ENCODE measurements at places on chromosomes 11 and 22.

DNA sequence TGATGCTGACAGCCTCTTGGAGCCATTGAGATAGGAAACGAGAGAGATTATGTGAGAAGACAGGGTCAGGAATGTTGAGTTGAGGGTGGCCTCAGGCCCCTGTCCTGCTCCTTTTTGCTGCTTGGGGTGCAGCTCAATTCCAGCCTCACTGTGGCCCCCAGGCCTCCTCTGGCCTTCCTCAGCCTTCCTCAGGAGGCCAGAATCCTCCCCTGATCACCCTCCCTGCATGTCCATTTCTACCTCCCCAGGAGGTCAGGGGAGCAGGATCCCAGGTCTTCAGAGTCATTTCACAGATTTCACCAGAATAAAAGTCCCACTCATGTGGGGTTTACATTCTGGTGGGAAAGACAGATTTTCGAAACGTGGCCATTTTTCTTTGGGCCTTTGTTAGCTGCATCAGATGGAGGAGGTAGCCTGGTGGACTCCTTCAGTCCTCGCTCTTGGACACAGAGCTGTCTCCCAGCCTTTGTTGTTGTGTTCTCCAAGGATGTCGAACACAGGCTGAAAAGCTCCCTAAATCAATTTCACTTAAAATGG is 2.2 kb upstream of the KCNQ1OT1 start:
- no peak for DNase-seq

GRCh38 chr11:889687-890475 is 20.7 kb downstream of the CHID1 start:
- DNase-seq: no peak

GRCh38 chr11:70323806-70324205 is 53.3 kb downstream of the PPFIA1 start:
- no peak for DNase-seq

- no peak for DNase-seq
Measured at GRCh38 chr11:75557666-75558494, 4.2 kb upstream of the SERPINH1 start.

DNA sequence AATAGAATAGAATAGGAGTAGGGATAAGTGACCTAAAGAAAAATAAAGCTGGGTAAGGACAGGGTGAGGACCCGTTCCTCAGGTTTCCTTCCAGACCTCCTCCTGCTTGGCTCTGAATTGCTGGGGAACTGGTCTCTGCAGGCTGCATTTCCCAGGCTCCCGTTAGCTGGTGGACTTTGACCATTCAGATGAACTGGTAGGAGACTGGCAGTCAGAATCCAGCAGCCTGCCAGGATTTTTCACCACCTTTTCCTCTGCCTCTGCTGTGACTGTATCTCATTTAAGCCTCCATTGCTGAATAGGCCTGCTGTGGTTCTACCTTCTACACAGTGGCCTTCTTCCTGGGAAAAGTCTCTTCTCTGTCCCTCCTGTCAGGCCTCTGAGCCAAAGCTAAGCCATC is 24.6 kb upstream of the SMPD1 start:
- DNase-seq: no peak

DNA sequence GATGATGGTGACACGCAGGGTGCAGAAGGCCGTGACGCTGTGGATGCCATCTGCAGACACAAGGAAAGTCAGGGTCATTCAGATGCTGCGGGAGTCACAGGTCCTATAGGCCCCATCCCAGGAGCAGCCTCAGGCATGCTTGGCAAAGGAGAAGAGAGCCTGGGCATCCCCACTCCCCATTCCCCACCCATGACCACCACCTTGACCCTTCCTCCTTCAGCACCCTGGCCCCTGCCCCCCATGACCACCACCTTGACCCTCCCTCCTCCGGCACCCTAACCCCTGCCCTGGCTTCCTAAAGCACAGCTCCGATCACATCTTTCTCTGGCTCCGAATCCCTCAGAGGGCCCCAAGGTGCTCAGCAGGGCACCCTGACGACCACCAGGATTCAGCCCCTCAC is 73.1 kb downstream of the CELSR1 start:
- DNase-seq: no peak

DNA sequence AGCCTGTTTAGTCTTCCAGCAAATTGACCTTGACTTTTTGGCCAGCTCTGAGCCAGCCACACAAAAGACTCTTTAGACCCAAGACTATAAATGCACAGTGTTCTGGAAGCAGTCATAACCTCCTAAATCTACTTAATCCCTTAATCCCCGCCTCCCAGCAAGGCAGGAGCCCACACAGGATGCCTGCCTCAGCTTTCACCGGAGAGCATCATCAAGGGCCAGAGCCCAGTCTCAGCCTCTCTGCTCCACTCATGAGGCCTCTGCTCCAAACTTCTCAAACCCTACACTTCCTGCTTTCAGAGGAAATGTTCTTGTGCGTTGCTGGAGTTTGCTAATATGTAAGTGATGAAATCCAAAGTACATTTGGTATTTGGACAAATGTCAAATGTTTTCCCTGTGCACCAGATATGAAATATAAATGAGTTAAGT is 57.9 kb upstream of the FSHB start:
- no peak for DNase-seq

GRCh38 chr22:20395907-20396287 is 1.9 kb downstream of the ZNF74 start:
- DNase-seq: no peak

- DNase-seq: no peak
Measured at GRCh38 chr22:43449205-43449830, 37.5 kb downstream of the MPPED1 start.

DNA sequence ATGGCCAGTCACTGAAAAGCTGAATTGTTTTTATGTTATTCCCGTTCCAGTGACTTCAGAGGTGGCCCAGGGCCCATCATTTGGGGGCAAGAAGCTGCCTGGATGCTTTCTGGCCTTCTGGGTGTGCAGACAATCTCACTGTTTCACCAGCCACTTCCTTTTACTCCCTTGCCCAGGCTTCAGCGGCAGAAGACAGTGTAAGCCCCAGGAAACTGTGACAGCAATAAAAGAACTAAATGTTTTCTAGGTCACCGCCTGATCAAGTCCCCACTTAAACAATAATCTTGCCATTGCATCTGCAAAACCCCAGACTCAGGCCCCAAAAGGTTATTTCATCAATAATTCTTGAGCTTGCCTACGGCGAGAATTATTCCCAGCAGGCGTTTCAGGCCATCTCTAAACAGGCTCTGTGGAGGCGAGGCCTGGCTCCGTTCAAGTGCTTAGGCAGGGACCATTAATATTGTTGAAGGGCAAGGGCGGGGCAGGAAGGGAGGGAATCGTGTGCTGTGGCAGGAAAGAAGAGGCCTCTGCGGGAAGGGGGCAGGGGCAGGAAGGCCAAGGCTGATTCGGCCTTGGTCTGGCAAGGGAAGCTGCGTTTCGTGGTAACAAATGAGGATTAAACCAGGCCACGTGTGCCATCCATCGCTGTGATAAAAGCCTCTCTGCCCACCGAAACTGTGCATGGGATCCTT is 252.3 kb downstream of the KIRREL3 start:
- DNase-seq: no peak

GRCh38 chr11:78622666-78623065 is 48.0 kb upstream of the NARS2 start:
- DNase-seq: no peak

DNA sequence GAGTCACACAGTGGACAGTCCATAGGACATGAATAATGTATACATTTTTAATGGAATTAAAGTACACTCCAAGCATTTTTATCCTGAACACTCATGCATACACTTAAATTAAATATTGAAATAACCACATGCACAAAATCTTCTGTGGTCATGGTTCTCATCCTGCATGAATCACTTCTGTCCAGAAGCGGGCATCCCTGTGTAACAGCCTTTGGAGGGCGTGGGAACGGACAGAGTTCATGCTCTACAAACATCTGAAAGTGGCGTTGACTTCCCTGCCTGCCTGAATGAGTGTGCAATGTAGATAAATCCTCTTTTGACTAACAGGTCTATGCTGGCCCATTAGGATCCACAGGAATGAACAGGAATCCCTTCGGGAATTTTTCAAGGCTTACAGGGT is 780.2 kb downstream of the BRD1 start:
- no peak for DNase-seq

- no peak for DNase-seq
Measured at GRCh38 chr11:674406-674805, 20.6 kb downstream of the DEAF1 start.

- no peak for DNase-seq
Measured at GRCh38 chr11:83410605-83411565, 124.7 kb upstream of the CCDC90B start.

DNA sequence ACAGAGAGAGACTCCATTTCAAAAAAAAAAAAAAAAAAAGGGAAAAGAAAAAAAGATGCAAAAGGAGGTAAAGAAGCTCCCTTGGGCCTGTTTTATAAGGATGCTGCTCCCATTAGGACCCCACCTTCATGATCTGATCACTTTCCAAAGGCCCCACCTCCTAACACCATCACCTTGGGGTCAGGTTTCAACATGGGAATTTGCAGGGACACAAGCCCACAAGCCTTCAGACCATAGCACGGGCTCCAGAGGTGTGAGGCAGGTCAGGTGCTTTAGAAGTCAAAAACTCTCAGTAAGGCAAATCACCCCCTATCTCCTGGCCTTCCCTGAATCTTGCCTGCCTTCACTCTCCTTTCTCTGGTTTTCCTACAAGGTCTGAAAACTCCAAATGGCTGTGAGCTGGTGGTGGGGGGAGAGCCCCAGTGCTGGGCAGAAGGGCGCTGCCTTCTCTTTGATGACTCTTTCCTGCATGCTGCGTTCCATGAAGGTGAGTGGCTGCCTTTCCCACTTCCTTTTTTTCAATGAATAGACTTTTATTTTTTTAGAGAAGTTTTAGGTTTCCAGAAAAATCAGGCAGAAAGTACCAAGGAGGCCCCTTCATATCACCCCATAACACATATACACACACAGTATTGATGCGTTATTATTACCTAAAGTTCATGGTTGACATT is 13.2 kb downstream of the ASPHD2 start:
- no peak for DNase-seq

DNA sequence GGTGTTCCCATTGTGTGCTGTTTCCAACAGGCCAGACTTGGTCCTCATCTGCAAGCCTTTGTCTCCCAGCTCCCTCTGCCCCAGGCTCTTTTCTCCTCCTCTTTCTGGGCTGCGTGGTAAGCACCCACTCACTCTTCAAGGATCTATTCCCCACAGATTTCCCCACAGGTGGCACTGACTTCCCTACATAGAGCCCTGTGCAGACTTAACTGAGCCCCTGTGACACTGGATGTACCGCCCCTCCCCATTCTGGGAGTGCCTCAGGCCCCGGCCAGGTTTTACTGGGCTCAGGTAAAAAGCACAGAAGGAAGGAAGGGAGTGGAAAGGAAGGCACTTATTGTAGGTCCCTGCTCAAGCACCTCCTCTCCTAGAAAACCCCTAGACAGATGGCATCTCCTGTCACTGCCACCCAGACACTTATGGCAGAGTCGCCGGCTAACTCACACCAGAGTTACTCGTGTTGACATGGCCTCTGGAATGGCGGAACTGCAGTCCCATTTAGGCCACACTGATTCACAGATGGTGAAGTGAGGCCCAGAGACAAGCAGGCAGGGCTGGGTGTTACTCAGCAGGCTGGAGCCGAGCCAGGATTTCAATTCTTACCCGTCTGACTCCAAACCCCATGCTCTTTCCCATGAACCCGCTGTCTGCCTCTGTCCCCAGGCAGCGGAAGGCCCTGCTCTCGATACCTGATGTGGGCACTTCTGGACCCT is 47.2 kb downstream of the LRRC32 start:
- no peak for DNase-seq

DNA sequence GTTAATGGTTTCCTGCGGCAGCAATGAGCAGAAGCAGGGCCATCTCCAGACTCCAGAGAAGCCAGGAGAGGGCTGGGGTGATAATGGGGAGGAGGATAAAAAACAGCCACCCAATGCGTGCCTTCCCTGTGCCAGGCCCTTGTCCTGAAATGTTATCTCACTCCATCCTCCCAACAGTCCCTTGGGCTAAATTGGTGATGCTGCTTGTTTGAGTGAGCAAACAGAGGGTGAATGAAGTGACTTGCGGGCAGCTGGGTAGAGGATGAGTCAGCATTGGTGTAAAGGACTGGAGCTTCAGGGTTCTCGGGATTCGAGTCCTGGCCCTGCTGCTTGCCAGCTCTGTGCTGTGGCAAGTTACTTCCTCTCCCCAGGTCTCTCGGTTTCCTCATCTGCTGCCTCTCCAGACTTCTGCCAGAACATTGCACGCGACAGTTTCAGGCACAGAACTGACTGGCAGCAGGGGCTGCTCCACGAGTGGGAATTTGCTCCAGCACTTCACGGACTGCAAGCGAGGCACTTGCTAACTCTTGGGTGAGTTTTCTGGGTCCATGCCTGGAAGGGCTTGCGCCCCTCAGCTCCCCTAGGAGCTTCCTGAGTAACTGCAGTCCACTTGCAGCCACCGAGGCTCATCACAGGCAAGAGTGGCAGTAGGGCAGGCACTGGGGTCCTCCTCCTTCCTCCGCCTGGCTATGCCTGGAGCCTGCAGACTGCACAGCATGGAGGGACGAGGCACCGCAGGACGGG is at the start of gene P2RY6:
Gene P2RY6, plus strand, starts transcription at position 403 of the 744 bp plus-strand sequence. CDS start 24,181 bp downstream, outside the sequence.
- DNase-seq: no peak

DNA sequence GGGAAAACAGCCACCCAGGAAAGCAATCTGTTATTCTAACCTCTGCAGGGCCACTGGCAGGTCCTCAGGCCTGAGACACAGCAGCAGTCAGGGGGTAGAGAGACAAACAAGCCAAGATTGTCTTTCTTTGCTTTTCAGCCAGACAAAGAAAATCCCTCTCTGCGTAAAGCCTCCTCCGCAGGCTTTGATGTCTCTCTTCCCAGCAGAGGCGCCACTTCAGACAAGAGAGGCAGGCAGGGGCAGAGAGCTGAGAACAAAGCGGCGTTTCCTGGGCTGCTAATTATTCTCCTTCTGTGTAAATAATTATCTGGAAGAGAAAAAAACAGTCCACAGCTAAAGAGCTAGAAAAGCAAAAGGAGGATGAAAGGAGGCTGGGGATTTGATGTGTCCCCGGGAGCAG is 102.7 kb upstream of the SEZ6L start:
- DNase-seq: no peak

- DNase-seq: no peak
Measured at GRCh38 chr11:58530236-58530635, 22.3 kb upstream of the OR5B21 start.

GRCh38 chr11:3962406-3962840 is 107.0 kb downstream of the STIM1 start:
- DNase-seq: no peak

DNA sequence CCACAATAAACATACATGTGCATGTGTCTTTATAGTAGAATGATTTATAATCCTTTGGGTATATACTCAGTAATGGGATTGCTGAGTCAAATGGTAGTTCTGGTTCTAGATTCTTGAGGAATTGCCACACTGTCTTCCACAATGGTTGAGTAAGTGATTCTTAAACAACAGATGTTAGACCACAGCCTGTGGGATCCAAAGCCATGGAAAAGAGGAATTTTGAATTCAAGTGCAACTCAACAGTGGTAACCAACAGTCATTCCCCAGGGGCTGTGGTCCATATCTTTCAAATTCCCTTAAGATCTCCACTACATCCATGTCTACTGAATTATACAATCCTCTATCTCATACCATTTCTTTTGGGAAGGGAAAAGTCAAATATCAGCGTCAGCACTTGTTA is 321.5 kb downstream of the LARGE1 start:
- no peak for DNase-seq

- DNase-seq: no peak
Measured at GRCh38 chr11:76077575-76078150, 128.6 kb downstream of the WNT11 start.

All from stimulated activated CD4-positive, alpha-beta T cell treated with anti-CD3 and anti-CD28 coated beads, Interleukin-15, amount 100 ng/mL, for 1 hour (primary cell).